Stimulated activated CD8-positive, alpha-beta memory T cell treated with anti-CD3 and anti-CD28 coated beads, Interleukin-15, amount 100 ng/mL, for 4 hours (primary cell): ENCODE measurements at places on chromosomes 4 and X.

DNA sequence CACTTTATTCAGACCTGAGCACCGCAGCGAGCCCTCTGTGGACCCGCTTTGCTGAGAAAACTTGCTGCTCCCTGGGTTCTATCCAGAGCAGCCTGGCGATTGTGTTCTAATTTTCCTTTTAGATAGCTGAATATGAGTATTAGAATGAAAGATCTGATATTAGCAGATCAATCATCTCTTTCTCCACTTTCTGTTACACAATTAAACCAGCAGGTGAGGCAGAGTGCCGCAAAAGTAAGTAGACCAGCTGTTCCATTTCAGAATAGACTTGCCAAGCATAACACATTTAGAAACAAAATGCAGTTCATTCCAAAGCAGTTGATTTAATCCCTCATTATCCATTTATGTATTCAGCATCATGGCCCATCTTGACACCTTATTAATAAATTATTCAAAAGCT, 58.6 kb downstream of the PALLD start:
- no peak for DNase-seq

- no peak for DNase-seq
These were observed 627 bp downstream of the CDKN2AIP start for GRCh38 chr4:183445097-183445428.

DNA sequence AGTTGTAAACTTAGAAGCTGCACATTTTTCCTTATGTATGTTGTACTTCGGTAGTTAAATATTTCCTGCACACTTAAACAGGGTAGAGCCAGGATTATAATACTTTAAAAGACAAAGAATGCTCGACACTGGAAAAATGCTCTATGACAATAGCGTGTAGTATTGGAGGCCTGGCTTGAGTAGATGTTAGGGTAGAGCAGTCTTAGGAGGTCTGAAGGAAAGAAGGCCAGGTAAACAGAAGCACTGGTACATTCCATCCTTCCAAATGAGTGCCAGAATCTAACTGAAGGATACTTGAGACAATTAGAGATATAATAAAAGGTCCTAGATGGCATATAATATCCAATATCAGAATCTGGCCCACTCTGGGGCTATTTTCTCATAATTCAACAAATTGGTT, 42.3 kb downstream of the ATXN3L start:
- no peak for DNase-seq

DNA sequence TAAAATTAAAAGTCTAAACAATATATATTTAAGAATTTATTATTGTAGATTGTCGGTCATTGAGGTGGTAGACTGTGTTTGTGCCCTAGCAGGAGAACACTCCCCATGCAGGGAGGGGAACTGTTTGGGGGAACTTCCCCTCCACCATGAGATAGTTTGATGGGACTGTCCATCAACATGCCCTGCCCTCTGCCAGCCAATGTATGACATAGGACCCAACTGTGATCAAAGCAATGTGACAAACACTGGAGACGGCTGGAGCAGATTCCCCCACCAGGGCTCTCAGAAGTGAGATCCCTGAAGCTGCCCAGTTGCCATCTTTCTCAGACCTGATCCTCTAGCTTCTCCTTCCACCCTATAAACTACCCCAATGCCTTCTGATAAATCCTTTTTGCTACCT, 44.9 kb downstream of the SH3KBP1 start:
- no peak for DNase-seq

- no peak for DNase-seq
These were observed 58.0 kb downstream of the FBXO8 start for GRCh38 chr4:174225349-174226049.

GRCh38 chr4:54227256-54228055, 1.6 kb upstream of the PDGFRA start:
- no peak for DNase-seq

DNA sequence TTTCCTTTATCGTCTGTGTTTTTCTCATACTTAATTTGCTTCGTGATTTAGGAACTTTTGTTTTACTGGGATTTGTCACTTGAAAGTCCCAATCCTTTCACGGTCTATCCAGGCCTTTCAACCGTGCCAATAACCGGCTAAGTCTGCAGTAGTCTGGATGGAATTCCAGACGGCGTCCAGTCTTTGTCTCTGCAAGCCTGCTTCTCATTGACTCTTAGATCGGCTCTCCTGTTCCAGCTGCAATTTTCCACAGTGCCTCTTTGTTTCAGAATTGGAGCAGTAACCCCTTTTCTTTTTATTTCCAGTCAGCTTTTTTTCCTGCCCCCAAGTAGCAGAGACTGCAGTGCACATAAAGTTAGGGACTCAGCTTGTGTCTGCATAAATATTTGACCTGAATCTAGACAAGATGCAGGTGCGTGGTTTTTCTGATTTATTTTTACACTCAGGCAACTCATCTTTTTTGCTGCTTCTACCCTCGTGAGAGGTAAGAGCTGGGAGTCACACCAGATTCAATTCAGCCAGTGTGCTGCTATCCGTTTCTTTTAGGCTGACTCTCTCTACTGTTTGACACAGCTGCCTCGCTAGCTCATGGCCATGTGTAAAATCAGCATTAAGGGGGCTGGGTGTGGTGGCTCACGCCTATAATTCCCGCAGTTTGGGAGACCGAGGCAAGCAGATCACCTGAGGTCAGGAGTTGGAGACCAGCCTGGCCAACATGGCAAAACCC, 37.4 kb upstream of the DHRSX start:
- DNase-seq = no peak
